ENCODE measurements at places on chromosomes 1 and 21. TPM values are rescaled to one million over a fixed set of nuclear protein-coding genes. Genes with fewer than 3 reads are reported as not detected.

DNA sequence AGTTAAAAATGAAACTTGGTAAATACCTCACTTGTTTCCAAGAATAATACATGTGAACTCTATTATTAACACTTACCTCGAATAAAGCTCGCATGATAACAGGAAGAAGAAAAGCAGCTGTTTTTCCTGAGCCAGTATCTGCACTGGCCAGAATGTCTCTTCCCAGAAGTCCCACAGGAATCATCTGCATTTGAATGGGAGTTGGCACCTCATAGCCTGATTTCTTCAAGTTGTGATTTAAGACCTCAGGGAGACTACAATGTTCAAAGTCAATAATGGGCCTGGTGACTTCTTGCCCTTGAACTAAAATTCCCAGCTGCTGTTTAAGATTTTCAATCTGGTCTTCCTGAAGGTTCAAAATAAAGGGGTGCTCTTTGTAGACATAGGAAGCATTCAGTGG is 3.8 kb downstream of the DDX59 start:
- DNase-seq, result no peak
- no peak overlapping the region for H3K27ac ChIP-seq
- peaks cover 31% of the 10 kb centered on the region for H3K4me1 ChIP-seq
- H3K4me3 ChIP-seq, result no peak overlapping the region
- H3K27me3 ChIP-seq, result no peaks in the 10 kb centered on the region
- peaks cover 39% of the 10 kb centered on the region for H3K36me3 ChIP-seq

DNA sequence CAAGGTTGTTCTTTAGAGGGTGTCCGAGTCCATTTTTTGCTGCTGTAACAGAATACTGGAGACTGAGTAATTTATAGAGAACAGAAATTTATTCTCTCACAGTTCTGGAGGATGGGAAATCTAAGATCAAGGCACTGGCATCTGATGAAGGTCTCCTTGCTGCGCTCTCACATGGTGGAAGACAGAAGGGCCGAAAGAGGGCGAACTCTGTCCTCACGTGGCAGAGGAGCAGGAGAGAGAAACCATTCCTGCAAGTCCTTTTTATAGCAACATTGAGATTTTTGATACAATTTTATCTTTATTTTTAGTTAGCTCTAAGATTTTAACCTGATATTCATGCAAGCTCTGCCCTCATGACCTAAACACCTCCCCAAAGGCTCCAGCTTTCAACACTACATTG is 48.3 kb downstream of the ATG4C start:
- no peaks in the 10 kb centered on the region for H3K27me3 ChIP-seq
- DNase-seq, result no peak
- no peak overlapping the region for H3K4me3 ChIP-seq
- peaks cover 2% of the 10 kb centered on the region for H3K36me3 ChIP-seq

GRCh38 chr1:14810595-14811361 is 212.3 kb downstream of the KAZN start:
- no peaks in the 10 kb centered on the region for H3K27me3 ChIP-seq
- H3K27ac ChIP-seq, result no peak overlapping the region
- H3K36me3 ChIP-seq, result no peaks in the 10 kb centered on the region
- no peak overlapping the region for H3K4me3 ChIP-seq
- no peaks in the 10 kb centered on the region for H3K4me1 ChIP-seq
- DNase-seq, result no peak

The LCE1B gene
- total RNA-seq, result not detected

The SH2D1B gene
- total RNA-seq, result not detected

The TEX38 gene
- total RNA-seq, result not detected

The VAV3 gene
- 5.5 TPM for total RNA-seq

Measured in activated CD4-positive, alpha-beta T cell treated with anti-CD3 and anti-CD28 coated beads, Interleukin-2, amount 10 ng/mL, durations not matched to agents 24 days and 14 days (primary cell).